COLO829 (cell line): ENCODE measurements at places on chromosomes 1 and 21.
A peak's percentile ranks its signal among the peaks of the same experiment; 100 is the strongest.

DNA sequence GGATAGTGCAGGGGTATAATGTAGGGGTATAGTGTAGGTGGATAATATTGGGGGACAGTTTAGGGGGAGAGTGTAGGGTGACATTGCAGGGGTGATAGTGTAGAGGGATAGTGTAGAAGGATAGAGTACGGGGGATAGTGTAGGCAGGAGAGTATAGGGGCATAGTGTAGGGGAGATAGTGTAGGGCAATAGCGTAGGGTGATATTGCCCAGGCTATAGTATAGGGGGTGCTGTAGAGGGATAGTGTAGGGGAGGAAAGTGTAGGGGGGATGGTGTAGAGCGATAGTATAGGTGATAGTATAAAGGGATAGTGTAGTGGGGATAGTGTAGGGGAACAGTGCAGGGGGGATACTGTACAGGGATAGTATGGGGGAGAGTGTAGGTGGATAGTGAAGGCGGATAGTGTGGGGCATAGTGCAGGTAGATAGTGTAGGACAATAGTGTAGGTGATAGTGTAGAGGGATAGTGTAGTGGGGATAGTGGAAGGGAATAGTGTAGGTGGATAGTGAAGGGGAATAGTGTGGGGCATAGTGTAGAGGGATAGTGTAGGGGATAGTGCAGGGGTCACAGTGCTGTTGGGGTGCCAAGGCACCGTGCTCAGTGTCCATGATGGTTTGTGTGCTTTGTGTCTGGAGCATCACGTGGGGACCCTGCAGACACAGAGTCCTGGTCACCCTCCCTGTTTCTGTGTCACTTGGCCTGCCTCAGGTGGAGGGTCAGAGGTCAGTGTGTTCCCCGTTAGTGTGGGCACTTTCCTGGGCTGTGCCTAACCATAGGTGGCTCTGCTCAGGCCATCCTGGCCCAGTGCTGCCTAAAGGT lies 10.5 kb upstream of the ARF1 start:
- DNase-seq = no peak

- DNase-seq = peak; percentile 73
These were observed 1.4 kb downstream of the GUK1 start for GRCh38 chr1:228141226-228142044.

- DNase-seq = no peak
These were observed 427.7 kb upstream of the RUNX1 start for GRCh38 chr21:35476621-35477395.

- DNase-seq = no peak
These were observed 22.6 kb downstream of the ZBTB17 start for GRCh38 chr1:15953294-15953771.

- peak; percentile 47 for DNase-seq
These were observed 831.4 kb downstream of the ADGRL2 start for GRCh38 chr1:82632155-82632554.

- no peak for DNase-seq
These were observed 57.9 kb upstream of the CXADR start for GRCh38 chr21:17455028-17455353.

DNA sequence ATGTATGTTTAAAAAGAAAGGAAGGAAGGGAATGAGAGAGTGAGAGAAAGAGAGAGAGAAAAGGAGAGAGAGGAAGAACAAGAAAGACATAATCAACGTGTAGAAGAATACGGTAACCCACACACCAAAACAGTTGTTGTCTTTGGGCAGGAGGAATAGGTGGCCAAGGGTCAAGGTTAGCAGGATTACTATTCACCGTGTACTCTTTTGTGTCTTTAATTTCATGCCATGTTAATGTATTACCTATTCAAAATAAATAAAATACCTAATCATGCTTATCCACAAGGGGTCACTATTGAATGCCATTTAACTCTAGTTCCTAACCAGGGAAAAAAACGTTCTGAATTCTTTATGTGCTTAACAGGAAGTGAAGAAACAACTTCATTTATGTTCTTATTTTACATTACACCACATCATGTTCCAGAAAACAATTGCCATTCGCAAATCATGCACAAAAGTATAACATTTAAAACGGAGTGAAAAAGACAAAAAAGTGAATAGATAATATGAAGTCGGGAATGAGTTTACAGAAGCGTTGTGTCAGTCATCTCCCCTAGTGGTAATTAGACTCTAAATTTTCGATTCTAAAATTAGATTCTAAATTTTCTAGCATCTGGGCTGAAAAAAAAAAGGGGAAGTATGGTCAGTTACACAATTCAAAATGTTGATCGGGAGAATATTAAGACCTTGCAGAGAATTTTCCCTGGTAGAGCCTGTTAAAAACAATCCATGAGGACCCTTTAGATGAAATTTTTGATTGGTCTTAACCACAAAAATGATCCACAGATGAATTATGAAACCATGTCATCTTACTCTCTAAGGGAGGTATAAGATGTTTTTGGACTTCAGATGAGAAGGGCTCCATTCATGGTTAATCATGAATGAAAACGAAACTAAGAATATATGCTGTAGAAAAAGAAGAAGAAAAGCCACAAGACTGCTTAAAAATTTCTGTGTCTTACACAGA lies 700 bp upstream of the KMO start:
- peak; percentile 57 for DNase-seq

- no peak for DNase-seq
These were observed 52.0 kb upstream of the CYYR1 start for GRCh38 chr21:26624983-26625519.

DNA sequence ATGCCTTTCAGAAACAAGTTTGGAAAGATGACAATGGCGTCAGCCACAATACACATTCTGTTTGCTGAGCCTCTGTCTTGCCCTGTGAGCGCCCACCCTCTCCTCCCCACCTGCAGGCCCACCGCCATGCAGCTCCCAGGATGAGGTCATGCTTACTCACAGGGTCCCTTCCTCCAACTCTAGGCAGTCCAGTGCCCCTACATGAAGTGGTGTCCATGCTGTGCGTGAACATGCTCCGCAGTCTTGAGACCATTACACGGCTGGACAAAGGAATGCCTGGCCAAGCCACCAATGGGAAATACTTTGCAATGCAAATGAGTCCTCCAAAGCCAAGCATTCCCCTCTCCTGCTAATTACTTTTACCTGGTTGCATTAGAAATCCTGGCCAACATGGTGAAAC lies 92.2 kb downstream of the CD58 start:
- no peak for DNase-seq

- DNase-seq = no peak
These were observed 40.4 kb downstream of the NIBAN1 start for GRCh38 chr1:184933944-184934343.

GRCh38 chr1:4346131-4346530 lies 308.3 kb upstream of the AJAP1 start:
- DNase-seq = no peak

DNA sequence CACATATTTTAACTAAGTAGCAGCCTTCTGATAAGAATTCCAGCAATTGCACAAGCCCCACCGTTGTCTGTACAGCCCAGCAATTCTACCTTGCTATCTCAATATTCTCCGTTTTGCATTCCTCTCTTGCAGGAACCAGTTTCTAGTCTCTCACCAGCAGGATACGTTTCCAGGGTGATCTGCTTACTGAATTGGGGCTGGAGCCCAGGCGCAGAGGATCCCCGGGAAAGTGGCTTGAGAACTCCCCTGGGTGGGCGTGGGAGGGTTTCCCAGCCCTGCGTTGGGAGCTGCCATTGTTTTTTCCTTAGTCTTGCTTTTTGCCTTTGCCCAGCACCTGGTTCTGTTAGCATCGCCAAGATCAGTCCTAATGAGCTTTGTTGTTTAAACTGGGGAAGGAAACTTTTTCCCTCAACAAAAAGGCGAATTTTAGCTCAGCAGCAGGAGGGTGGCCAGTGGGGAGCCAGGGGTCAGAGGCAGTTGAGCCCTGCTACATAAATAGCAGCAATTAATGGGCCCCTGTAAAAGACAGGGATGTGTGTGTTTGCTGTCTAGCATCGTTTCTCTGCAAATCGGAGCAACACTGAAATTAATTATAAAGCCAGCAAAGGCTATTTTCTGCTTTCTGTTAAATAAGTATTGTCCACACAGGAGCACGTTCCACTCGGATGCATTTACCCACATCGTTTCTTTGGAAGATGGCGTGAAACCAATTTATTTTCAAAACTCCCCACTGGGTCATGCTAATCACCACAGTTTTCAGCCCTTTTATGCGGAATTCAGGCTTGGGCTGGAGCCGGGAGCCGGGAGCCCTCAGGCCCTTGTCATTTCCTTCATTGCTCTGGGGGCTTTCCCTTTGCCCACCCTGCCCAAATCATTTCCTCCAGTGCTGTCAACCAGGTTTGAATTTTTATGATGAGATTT lies 36.6 kb downstream of the HUNK start:
- DNase-seq = no peak

GRCh38 chr1:109632671-109633346 lies 13.2 kb downstream of the AMPD2 start:
- DNase-seq = no peak

GRCh38 chr1:226327761-226328162 lies 18.8 kb upstream of the LIN9 start:
- DNase-seq = no peak

GRCh38 chr1:212214325-212214724 lies 70.9 kb upstream of the PPP2R5A start:
- no peak for DNase-seq

DNA sequence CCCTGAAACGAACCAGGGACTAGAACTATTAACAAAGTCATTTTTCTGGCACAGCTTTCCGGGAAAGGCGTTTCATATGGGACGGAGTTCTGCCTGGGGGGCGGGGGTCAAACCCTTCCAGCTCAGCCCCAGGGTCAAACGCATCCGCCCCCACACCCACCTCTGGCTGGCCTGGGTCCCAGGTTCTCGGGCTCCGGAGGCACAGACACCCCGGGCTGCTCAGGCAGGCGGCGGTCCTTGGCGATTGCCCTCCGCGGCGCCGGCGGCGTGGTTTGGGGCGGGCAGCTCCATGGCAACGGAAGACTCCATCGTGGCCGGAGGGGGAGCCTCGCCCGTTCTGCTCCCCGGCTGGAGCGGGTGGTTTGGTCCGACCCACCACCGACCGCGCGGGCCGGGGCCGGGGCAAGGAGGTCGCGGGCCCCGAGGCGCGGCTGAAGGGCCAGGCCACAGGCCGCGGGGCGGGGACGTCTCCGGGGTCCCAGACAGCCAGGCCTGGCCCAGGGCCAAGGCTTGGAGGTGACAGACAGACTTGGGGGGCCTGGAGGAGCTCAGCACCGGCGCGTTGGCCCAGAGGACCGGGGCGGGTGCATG lies at the start of gene CFAP74:
CFAP74 (minus strand) TSS at position 246 of the 591 bp plus-strand sequence. CDS start 12,830 bp downstream, outside the sequence.
- DNase-seq = no peak

GRCh38 chr1:40711465-40712404 lies 20.2 kb downstream of the NFYC start:
- no peak for DNase-seq

DNA sequence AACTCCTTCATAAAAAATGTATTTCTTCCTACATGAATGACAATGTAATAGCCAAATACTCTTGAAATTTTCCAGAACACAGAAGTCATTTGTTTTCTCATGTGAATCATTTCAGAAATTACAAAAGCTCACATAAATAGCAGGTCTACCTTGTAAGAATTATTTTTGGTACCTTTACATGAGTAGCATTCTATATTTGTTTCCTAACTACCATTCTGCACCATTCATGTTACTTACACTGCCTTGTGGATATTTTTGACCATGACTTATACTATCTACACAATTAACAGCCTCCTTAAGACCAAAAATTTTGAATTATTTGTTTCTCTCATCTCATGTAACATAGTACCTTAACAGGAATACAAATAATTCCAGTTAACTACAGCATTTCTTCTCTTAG lies 109.6 kb downstream of the ENAH start:
- no peak for DNase-seq

DNA sequence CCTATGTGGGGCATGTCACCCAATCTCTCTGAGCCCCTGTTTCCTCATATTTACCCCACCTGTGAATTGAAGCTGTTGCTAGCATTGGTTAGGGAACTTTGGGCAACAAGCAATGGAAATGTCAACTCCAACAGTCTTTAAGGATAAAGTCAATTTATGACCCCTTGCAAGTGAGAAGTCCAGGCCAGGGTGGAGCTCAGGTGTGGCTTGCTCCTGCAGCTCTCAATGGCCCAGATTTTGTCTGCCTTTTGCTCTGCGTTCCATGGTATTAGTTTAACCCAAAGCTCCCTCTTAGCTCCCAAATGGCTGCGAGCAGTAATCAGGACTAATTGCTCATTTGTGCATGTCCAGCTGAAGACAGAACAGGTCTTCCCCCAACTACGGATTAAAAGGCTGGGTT lies 70.4 kb upstream of the ABCG1 start:
- no peak for DNase-seq

DNA sequence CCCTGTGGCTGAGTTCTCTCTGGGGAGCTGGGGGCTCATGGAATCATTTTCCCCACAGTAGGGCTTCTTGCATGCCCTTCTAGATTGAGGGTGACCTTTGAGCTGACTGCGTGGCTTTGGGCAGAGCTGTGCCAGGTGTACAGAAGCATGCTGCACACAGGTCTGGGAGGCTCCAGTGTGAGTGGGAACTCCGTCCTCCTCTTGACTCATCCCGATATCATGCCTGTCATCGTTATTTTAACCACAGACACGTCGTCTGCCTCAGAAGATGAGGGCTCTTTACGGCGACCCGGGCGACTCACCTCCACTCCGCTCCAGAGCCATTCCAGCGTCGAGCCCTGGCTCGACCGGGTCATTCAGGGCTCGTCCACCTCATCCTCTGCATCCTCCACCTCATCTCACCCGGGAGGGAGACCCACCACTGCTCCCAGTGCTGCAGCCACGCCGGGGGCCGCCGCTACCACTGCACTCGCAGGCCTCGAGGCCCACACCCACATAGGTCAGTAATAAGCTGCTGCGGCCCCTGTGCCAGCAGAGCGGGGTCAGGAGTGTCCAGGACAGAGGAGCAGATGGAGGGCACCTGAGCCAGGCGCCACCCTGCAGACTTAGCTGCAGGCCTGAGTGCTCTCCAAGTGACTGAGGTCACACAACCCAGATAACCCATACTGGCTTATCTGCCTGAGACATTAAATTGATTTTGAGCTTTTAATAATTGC lies 39.8 kb downstream of the DIP2A start:
- DNase-seq = no peak

DNA sequence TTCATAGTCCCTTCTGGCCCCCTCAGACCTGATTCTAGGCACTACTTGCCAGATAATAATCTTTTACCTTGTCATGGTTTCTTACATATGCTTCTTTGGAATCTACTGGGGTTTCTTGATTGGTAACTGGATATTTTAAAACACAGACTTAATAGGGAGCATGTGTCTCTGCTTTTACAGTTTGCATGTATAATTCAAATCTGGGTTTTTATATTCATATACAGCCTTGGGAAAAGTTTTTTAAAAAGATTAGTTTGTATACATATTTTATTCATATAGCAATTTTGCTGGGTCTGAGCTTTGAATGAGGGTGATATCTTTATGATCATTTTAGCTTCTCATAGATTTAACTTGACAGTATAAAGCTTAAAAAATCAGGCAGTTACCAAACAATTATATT lies 21.1 kb upstream of the CD1D start:
- no peak for DNase-seq

GRCh38 chr1:19385869-19386591 lies 73.9 kb downstream of the SLC66A1 start:
- DNase-seq = no peak

DNA sequence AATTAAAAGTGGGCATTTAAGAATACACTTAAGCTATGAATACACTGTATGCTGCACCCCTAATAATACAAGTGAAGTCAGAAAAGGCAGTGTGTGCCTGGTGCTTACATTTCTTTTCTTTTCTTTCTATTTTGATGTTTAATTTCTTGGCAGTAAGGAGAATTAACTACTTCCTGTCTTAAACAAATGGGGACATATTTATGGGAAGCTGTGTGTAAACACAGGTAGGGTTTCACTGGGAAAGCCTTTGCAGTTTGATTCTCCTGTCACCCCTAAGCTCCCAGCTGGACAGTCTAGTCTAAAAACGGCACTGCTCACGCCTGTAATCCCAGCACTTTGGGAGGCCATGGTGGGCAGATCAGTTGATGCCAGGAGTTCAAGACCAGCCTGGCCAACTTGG lies 146.0 kb downstream of the MIS18A start:
- no peak for DNase-seq
